ENCODE measurements at places on chromosomes 16 and 17. TPM values are rescaled to one million over a fixed set of nuclear protein-coding genes. Genes with fewer than 3 reads are reported as not detected.

The ITFG1 gene
- 100 TPM for total RNA-seq

The UTS2R gene
- not detected for total RNA-seq

The TM4SF5 gene
- total RNA-seq = 28.5 TPM

The SLFN12 gene
- 34.8 TPM for total RNA-seq

DNA sequence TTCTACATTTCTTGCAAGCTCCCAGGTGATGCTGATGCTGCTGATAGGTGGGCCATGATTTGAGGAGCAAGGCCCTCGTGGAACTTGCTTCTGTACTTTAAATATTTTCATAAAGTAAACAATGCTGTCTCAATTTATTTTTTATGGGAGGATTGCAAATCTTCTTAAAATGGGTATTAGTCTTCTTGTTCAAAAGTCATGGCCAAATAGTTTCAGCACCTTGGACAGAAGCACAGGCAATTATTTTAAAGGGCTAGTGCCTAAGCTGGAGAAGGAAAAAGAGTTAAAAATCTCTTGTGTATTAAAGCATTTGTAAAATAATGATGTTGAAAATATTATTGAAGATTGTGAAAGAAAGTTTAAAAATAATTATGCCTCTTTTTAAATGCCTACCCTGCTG lies 50.5 kb downstream of the GPR139 start:
- H3K4me3 ChIP-seq = no peak overlapping the region
- no peaks in the 10 kb centered on the region for H3K36me3 ChIP-seq
- no peak overlapping the region for H3K27ac ChIP-seq
- no peaks in the 10 kb centered on the region for H3K4me1 ChIP-seq
- DNase-seq = no peak
- H3K27me3 ChIP-seq = no peaks in the 10 kb centered on the region

The CCL4 gene
- not detected for total RNA-seq

DNA sequence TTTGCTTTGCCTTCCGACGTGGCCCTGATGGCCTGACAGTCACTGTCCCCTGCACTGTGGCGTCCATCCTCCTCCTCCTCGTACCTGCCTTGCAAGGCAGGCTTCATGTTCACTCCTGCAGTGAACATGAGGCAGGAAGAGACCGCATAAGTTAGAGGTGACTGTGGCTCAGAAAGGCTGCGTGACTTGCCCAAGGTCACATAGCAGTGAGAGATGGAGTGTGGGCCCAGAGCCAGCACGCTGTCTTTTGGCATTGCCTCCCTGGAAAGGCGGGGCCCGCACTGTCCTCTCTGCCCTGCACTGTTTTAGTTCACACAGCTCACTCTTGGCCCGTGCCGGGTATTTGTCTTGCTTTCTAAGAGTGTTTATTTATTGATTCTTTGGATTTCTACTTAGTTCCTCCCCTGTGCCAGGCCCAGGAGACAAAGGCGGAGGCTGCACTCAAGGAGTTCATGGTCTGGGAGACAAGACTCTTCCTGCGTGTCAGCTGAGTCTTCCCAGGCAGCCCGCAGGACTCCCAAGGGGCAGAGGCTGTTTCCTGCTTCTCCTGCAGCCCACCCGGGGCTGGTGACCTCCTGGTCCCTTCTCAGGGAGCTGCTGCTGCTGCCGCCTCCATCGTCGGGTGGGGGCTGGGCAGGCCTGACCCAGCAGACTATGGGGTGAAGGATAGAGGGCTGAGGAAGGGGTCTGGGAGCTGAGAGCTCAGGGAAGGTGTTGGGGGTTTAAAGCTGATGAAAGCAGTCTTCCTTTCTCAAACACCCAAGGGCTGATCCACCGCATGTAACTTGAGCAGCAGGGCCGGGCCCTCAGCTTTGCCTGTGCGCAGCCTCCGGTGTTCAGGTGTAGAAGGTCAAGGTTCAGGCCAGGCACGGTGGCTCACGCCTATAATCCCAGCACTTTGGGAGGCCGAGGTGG lies 12.7 kb downstream of the CYGB start:
- peak overlapping the region; percentile 53 for H3K27ac ChIP-seq
- peaks cover 13% of the 10 kb centered on the region for H3K27me3 ChIP-seq
- H3K4me1 ChIP-seq = peaks cover 38% of the 10 kb centered on the region

- H3K4me3 ChIP-seq = no peak overlapping the region
- H3K27me3 ChIP-seq = no peaks in the 10 kb centered on the region
- H3K27ac ChIP-seq = no peak overlapping the region
These were observed 191.1 kb downstream of the ZFHX3 start for GRCh38 chr16:72856797-72857196.

DNA sequence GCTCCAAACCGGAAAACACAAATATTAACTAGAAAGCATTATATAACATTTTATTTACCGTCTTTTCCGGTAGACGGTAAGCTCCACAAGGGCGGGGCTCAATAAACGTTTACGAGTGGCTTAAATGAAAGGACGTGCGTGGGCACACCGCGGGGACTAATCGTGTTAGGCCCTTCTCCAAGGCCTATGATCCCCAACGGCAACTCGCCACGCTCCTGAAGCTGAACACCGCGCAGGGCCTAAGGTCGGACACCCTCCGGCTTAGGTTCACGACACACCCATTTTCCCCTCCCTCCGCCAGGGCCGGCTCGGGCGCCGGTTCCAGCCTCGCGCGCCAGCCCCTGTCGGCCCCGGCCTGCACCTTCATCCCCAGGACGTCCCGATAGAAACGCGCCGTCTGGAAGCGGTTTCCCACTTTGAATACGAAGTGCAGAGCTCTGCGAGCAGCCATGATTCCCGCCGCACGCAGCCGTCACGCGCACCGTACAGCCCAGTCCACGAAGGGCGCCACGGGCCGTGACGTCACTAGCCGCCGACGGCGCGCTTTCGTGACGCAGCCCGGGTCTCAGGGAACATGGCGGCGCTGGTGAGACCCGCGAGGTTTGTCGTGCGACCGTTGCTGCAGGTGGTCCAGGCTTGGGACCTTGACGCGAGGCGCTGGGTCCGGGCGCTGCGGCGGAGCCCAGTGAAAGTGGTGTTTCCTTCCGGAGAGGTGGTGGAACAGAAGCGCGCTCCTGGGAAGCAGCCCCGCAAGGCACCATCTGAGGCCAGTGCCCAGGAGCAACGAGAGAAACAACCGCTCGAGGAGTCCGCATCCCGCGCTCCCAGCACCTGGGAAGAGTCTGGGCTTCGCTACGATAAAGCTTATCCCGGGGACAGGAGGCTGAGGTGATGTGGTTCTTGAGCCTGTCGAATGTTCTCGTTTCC lies at the start of the genes GLOD4 and MRM3:
Gene GLOD4, minus strand, starts transcription at position 476 of the 927 bp plus-strand sequence. Its CDS starts 25 bp downstream, at position 451.
Gene MRM3, plus strand, starts transcription at position 549 of the 927 bp plus-strand sequence. Its CDS starts 26 bp downstream, at position 575.
- peak; percentile 95 for DNase-seq

GRCh38 chr16:50550035-50550434 lies 1.8 kb downstream of the NKD1 start:
- H3K27me3 ChIP-seq = peaks cover 30% of the 10 kb centered on the region
- H3K27ac ChIP-seq = peak overlapping the region; percentile 23
- no peaks in the 10 kb centered on the region for H3K4me1 ChIP-seq
- no peaks in the 10 kb centered on the region for H3K36me3 ChIP-seq

GRCh38 chr17:55649957-55650597 lies 72.6 kb downstream of the TMEM100 start:
- no peak for DNase-seq
- H3K36me3 ChIP-seq = no peaks in the 10 kb centered on the region
- no peaks in the 10 kb centered on the region for H3K27me3 ChIP-seq
- H3K4me1 ChIP-seq = no peaks in the 10 kb centered on the region
- no peak overlapping the region for H3K4me3 ChIP-seq
- no peak overlapping the region for H3K27ac ChIP-seq

The ACAP1 gene
- total RNA-seq = 4.8 TPM

The PLA2G10 gene
- total RNA-seq = 43.8 TPM

GRCh38 chr16:67847064-67847861 lies at the start of gene CENPT:
Gene CENPT, minus strand, starts transcription at chr16:67847693. Its CDS starts 13,834 bp downstream, at chr16:67833859.
- peaks cover 50% of the 10 kb centered on the region for H3K4me1 ChIP-seq
- DNase-seq = peak; percentile 66
- peak within 1 kb of the TSS; percentile 71 for H3K4me3 ChIP-seq
- peak within 1 kb of the TSS; percentile 95 for H3K27ac ChIP-seq
- no peaks in the 10 kb centered on the region for H3K36me3 ChIP-seq

The KRTAP1-1 gene
- total RNA-seq = not detected

The CD300LG gene
- total RNA-seq = 0.55 TPM

- no peak overlapping the region for H3K27ac ChIP-seq
- H3K4me1 ChIP-seq = no peaks in the 10 kb centered on the region
- DNase-seq = no peak
- H3K4me3 ChIP-seq = no peak overlapping the region
- no peaks in the 10 kb centered on the region for H3K36me3 ChIP-seq
- H3K27me3 ChIP-seq = no peaks in the 10 kb centered on the region
These were observed 31.1 kb upstream of the CCR7 start for GRCh38 chr17:40596261-40596919.

The FN3K gene
- total RNA-seq = 26.3 TPM

The ALDH3A1 gene
- total RNA-seq = 3.2 TPM

DNA sequence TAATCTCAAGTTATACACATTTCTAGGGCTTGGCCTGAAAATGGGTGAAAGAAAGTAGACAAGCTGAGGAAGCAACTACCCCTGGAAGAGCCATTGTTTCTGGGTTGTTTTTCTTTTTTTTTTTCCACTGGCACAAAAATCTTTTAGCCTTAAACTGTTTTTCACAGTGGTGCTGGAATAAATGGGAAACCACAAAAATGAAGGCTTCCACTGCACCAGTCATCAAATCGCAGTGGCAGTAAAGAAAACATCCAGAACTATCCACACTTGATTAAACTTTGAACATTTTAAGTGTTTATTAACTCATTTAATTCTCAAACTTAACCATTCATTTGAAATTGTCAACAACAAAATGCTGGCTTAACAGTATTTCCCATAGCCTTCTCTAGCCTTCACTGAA lies 14.3 kb downstream of the CMTM4 start:
- no peak for DNase-seq
- no peak overlapping the region for H3K4me3 ChIP-seq
- no peaks in the 10 kb centered on the region for H3K4me1 ChIP-seq
- no peaks in the 10 kb centered on the region for H3K27me3 ChIP-seq
- no peaks in the 10 kb centered on the region for H3K36me3 ChIP-seq
- no peak overlapping the region for H3K27ac ChIP-seq

The CDH13 gene
- 3.8 TPM for total RNA-seq

- H3K27ac ChIP-seq = no peak overlapping the region
- no peaks in the 10 kb centered on the region for H3K27me3 ChIP-seq
- H3K36me3 ChIP-seq = no peaks in the 10 kb centered on the region
These were observed 32.5 kb downstream of the RPH3AL start for GRCh38 chr17:320139-320538.

- H3K36me3 ChIP-seq = no peaks in the 10 kb centered on the region
- H3K4me1 ChIP-seq = peaks cover 6% of the 10 kb centered on the region
- H3K27ac ChIP-seq = no peak overlapping the region
- H3K4me3 ChIP-seq = peak overlapping the region; percentile 94
- no peaks in the 10 kb centered on the region for H3K27me3 ChIP-seq
These were observed 1.3 kb downstream of the SLX4 start for GRCh38 chr16:3609895-3610697.

The KDM6B gene
- total RNA-seq = 18.3 TPM

DNA sequence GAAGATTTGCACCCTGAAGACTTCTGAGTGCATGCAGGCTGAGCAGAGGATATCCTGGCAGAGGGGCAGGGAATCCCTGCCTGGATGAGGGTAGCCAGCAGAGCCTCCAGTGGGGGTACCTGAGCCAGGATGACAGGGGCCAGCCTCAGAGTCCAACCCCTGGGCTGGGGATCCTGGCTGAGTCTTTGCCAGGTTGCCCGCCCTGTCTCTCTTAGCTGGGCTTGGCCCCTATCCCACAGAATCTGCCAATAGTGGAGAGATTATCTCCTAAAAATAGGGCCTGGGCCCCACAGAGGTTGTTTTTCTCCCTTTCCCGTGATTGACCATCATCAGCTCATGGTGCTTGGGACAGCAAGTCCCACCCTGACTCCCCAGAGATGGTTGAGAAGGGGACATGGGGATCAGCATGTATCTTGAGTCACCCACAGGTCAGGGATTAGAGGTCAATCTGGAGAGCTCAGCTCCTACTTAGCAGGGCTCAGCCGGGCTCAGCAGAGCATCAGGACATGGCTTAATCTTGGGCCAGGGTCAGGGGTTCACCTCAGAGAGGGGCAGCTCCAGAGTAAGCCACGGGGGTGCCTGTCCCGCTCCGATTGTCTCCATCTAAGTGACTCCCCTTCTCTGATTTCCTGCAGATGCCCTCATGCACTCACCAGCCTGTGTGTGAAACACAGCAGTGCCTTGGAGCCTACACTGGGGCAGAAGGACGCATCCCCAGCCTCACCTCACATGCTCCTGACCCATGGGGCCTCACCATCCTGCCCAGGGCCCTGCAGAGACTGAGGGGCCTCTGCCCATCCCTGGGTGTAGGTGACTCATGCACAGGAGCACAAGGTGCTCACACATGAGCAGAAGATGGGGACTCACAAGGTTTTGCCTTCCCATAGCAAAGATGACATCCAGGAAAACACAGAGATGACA lies 11.5 kb downstream of the CDH16 start:
- H3K4me1 ChIP-seq = peaks cover 14% of the 10 kb centered on the region
- DNase-seq = no peak
- no peak overlapping the region for H3K4me3 ChIP-seq
- H3K36me3 ChIP-seq = no peaks in the 10 kb centered on the region
- no peaks in the 10 kb centered on the region for H3K27me3 ChIP-seq

DNA sequence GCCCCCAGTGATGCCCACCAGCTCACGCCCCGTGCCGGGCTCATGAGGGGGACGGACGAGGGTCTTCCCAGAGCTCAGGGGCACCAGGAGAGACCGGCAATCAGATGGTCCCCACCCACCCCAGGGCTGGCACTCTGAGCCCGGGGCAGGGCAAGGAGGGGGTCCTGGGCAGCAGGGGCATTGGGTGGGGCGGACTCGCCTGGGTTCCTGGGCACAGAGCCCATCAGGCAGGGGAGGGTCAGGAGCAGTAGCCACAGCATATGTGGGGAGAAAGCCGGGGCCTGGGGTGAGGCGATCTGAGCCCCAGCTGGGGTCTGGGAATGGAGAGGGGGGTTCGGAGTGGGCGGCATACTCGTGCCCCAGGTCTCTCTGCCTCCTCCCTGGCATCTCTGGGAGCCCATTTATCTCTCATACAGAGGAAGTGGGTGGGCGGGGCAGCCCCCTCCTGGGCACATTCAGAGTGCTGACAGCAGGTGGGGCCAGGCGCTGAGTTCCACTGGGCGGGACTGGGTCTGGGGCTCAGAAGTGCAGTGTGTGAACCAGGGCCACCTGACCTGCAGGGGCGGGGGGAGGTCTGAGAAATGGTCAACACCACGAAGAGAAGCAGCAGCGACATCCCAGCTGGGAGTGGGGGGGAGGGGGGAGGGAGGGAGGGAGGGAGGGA lies 20.5 kb upstream of the UBE2I start:
- H3K27ac ChIP-seq = no peak overlapping the region
- no peak overlapping the region for H3K4me3 ChIP-seq
- H3K4me1 ChIP-seq = peaks cover 9% of the 10 kb centered on the region
- H3K27me3 ChIP-seq = peaks cover 82% of the 10 kb centered on the region
- DNase-seq = no peak

DNA sequence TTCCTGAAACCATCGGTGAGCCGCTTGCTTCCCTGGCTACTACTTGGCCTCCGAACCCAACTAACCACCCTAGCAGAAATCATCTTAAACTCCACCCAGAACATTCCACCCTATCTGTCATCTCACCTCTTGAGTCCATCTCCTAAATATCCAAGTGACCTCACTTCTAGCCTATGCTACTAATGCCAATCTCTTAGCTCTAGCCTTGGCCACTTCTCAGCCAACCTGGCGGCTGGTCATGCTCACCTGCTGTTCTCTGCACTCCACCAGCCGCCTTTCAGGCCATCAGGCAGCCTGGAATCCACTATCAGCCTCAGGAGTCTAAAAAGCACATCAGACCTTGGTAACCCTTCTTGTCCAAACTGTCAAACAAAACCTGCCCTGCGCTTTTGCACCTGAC lies 11.9 kb upstream of the CYTH1 start:
- H3K4me1 ChIP-seq = peaks cover 16% of the 10 kb centered on the region
- H3K4me3 ChIP-seq = no peak overlapping the region
- no peaks in the 10 kb centered on the region for H3K27me3 ChIP-seq
- no peak overlapping the region for H3K27ac ChIP-seq
- H3K36me3 ChIP-seq = peaks cover 17% of the 10 kb centered on the region
